ENCODE measurements at places on chromosomes 11 and 22.

GRCh38 chr11:26963764-26964163 lies 30.1 kb upstream of the FIBIN start:
- DNase-seq = no peak

DNA sequence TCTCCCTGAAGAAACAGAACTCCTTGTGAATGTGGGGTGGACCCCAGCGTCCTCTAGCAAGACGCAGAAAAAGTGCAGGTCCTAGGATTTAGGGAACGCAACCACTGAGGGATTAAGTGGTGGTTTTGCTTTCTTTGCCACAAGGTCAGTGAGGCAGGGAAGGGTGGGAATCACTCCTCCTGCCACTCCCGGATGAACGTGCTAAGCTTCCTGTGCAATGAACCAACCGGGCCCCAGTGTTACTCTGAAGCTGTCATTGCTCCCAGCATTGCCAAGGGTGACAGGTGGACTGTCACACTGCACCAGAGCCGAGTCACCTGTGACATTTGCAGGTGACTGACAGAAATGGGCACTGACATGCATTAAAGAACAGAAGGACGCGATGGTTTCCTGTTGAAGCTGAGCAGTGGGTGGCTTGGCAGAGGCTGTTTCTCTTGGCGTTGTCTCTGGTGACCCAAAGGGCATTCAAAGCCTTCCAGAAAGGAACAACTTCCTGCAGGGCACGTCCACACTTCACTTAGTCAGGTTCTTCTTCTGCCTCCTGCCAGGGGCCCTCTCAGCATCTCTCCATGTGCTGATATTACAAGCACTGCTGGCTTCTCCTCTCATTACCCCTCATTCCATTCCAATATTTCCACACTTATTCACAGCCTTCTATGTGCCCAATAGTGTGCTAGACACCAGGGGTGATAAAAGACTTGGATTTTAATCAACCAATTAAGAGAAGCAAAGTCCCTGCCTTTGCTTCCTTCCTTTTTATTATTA lies 9.7 kb downstream of the KIRREL3 start:
- DNase-seq = no peak

DNA sequence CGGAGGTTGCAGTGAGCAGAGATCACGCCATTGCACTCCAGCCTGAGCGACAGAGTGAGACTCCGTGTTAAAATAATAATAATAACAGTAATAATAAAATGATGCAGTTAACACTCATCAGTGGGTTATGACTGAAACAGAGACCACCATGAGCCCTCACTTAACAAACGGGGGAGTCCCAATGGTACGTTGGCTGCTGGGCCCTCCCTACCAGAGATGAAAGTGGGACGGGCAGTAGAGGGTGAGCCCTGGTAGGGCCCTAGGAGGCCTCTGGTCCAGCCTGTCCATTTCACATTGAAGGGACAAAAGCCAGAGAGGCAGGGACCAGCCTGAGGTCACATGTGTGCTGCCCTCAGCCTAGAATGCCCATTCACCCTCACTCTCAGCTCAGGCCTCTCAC lies 13.7 kb upstream of the KIAA0930 start:
- DNase-seq = no peak

DNA sequence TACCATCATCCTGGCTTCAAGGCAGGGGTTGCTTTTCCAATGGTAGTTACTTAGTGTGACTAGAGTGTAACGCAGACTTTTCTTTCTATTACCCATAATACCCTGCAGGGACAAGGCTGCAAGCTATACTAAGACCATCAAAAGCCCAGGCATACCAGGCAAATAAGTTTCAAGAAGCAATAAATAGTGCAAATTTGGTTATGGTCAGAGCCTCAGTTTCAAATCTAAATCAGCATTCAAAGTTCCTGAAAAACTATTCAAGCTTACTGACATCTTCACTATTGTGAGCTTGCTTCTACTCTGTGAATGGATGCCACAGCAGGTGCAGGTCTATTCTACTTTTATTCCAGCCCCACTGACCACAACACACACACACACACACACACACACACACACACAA lies 2.5 kb upstream of the HBB start:
- no peak for DNase-seq

GRCh38 chr11:120810251-120810650 lies 213.7 kb upstream of the TBCEL start:
- DNase-seq = no peak

GRCh38 chr22:42742940-42743339 lies 22.3 kb upstream of the A4GALT start:
- DNase-seq = no peak

DNA sequence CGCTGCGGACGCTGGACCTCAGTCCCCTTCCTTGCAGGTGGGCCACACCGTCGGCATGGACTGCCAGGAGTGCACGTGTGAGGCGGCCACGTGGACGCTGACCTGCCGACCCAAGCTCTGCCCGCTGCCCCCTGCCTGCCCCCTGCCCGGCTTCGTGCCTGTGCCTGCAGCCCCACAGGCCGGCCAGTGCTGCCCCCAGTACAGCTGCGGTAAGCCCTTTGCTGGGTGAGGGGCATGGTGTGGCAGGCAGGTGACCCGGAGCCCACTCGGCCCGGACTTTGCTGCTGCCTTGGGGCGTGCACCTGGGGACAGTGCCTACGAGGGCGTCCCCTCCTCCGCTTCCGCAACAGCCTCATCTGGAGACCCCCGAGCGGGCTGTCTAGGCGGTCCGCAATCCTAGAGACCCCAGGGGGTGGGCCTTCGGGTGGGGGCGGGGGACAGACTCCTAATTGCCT lies 25.4 kb upstream of the MUC5B start:
- no peak for DNase-seq

- no peak for DNase-seq
These were observed 6.1 kb upstream of the CRYBB3 start for GRCh38 chr22:25193548-25193947.
